ENCODE measurements at places on chromosomes 6 and 20. TPM values are rescaled to one million over a fixed set of nuclear protein-coding genes. Genes with fewer than 3 reads are reported as not detected.

DNA sequence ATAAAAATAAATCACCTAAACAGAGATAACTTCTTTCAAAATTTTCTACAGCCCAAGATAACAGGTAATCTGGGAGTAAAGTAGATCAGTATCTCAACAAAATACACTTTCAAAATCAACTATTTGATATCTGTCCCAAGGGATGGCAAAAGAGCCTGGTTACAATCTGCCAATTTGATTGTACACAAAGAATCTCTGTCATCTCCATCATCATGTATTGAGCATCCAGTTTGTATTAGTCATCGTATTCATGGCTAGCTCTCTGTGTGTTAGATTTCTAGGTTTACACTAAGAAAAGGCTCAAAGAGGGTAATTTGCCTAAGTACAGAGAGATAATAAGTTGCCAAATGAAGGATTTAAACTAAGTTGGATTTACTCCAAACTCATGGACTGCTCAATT, 329.0 kb upstream of the NRSN1 start:
- no peak for DNase-seq

- no peak for DNase-seq
Measured at GRCh38 chr6:106069478-106069877, 16.7 kb upstream of the PRDM1 start.

- DNase-seq = no peak
Measured at GRCh38 chr6:1481286-1481685, 91.9 kb downstream of the FOXF2 start.

- no peak for DNase-seq
Measured at GRCh38 chr6:4180652-4181255, 45.4 kb upstream of the ECI2 start.

DNA sequence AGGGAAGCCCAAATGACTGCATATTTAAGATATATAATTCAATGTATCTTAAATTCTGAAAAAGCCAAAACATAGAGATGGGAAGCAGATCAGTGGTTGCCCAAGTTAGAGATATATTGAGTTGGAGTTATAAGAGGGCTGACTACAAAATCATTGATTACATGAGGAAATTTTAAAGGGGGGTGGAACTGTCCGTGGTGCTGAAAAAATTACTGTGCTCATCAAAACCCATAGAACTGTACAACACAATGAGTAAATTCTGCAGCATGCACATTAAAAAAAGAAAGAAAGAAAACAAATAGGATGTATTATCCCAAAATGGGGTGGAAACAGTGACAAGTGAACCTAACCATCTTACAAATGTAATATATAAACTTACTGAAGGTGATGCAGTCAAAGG, 100.9 kb downstream of the FUT9 start:
- no peak for DNase-seq

- peak; percentile 96 for DNase-seq
Measured at GRCh38 chr6:130018292-130018743, at the start of gene L3MBTL3. Gene L3MBTL3 (plus strand): TSS chr6:130018581. CDS start chr6:130042700, 24,119 bp downstream.

DNA sequence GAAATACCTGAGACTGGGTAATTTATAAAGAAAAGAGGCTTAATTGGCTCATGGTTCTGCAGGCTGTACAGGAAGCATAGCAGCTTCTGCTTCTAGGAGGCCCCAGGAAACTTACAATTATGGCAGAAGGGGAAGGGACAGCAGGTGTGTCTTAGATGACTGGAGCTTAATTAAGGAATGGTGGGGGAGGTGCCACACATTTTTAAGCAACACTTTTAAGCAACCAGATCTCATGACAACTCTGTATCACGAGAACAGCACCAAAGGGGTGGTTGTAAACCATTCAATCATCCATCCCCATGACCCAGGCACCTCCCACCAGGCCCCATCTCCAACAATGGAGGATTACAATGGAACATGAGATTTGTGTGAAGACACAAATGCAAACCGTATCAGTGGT, 26.9 kb downstream of the FIG4 start:
- no peak for DNase-seq

DNA sequence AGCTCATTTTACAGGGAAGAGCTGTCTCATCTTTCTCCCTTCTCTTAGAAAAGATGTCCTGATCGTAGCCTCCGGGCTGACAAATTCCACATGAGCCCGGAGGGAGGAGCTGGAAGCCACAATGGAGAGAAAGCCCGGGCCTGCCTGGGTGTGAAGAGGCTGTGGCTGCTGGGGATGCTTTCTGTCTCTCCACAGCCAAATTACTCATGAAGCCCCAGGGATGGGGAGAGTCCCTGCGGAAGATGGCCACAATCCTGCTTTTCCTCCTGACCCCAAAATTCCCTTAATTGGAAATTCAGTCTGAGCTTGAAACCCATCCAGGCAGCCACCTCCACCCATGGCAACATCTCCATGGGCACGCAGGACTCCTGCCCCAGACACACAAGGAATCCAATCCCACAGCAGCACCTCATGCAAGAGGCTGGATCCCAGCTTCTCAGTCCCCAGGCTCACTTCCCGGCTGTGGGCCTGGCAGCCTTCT, 32.4 kb downstream of the JPH2 start:
- no peak for DNase-seq

DNA sequence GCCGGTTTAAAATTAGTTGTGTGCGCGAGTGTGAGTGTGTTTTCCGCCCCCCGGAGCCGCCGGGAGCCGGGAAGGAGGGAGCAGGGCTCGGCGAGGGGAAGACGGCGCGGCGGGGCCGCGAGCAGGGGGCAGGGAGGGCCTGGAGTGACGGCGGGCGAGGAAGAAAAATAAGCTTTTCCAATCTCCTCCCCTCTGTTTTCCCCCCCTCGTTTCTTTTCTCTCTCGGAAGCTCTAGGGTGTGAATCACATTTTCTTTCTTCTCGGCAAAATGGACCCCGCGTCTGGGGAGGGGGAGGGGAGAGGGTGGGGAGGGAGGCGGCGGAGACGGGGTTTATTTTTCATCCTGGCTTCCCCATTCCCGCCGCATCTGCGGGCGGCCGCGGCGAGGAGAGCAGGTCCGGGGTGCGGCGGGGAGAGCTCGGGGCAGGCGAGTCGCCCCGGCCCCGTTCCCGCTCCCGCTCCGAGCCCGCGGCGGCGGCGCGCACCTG, 881 bp downstream of the BICRAL start:
- DNase-seq = no peak

DNA sequence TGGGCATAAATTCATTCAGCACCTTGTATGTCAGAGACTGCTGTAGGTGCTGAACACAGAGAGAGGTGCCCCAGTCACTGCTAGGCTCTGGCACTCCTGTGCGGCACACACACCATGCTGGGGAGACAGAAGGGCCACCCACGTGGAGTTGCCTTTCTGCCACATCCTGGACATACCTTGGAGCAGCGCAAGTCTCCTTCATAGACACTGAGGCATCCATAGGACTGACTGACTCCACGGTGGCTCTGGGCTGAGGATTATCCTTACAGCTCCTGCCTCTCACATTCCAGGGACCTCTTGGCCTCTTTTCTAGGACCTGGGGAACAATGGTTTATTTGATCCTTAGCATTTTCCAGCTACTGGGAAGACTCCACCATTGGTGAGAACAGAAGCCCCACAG, 26.0 kb upstream of the SLC22A23 start:
- DNase-seq = no peak

GRCh38 chr6:36353411-36353915, 16.8 kb upstream of the BNIP5 start:
- DNase-seq = no peak

DNA sequence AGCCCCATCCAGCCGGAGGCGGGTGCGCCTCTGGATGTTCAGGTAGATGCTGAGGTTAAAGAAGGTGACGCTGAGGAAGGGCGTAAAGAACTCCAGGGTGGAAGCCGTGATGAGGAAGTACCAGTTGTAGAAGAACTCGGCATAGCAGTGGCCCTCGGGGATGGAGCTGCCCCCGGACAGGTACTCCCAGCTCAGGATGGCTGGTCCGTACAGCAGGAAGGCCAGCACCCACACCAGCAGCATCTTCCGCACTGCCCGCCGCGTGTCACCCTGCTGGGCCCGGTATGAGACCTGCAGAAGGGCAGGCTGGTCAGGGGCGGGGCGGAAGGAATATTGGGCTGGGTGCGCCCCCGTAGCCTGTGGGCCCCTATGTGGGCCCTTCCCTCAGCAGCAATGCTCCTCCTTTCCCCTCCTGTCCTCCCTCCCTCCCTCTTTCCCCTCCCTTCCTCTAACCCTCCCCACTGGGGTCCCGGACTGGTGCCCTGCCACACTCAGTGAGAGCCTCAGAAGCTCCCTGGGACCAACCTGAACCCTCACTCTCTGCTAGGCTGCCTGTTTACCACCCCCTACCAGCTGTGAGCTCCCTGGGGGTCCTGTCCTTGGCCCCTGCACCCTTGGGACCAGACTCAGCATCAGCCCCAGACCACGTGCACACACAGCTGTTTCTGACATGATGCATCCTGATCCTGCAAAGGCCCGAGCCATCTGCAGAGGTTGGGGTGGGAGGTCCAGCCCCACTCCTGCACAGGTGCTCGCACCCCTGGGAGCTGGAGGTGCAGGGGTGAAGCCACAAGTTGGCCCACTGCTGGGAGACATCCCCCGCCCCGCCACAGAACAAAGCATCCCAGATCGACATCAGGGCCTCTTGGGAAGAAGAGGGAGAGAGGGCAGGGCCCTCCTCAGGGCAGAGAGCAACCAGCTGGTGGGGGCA, 3.2 kb downstream of the HRH3 start:
- no peak for DNase-seq

- DNase-seq = no peak
Measured at GRCh38 chr6:112983713-112984261, 636.7 kb downstream of the RFPL4B start.

DNA sequence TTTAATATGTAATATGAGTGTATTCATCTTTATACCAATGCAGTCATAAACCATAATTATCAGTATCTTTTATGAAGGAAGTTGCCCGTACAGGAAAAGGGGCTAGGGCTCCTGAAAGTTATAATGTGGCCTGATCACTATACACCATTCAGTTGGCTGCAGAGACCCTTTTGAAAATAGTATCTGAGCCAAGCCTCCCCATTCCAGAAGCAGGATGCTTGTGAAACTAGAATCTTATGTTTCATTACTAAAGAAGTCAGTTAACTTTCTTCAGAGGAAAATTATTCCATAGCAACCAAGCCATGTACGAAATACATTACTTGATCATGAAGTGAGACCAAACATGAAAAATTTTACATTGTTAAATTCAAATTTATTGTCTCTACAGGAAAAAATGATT, 251.5 kb upstream of the TCF21 start:
- no peak for DNase-seq

DNA sequence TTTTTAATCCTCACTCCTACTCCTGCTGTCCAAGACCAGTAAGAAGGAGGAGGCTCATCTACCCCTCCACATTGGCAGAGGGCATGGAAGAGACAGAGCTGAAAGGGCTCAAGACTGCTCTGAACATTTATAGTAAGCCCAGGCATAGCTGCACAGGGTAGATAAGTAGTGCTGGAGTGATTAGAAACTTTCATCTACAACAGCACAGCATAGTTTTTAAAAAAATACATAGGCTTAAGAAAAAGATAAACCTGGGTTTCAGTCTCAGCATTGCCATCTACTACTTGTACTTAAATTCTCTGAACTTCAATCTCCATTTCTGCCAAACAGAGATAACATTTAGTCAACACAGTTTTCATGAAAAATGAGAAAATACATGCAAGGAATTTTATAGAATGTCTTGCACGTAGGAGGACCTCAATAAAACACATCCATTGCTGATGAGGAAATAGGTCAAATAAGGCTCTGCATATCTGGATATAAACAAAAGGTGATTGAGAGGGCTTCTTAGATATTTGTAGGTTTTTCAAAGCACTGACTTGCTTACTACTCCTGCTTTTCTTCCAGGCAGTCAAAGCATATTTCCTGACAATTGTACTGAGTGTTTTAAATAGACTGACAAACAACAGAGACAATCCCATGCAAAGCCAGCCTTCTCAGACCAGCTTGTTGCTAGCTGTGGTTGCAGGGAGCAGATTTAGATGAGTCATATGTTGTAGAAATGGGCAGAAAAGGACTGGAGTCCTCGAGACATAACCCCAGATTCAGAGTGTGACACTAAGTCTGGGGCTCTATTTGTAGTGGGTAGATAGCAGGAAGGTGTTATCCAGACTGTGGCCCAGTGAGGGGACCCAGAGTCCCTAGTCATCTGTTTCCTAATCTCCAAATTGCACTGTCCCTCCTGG, 107.4 kb upstream of the TAB2 start:
- no peak for DNase-seq

GRCh38 chr6:35034411-35035191, 106.5 kb downstream of the TCP11 start:
- no peak for DNase-seq

DNA sequence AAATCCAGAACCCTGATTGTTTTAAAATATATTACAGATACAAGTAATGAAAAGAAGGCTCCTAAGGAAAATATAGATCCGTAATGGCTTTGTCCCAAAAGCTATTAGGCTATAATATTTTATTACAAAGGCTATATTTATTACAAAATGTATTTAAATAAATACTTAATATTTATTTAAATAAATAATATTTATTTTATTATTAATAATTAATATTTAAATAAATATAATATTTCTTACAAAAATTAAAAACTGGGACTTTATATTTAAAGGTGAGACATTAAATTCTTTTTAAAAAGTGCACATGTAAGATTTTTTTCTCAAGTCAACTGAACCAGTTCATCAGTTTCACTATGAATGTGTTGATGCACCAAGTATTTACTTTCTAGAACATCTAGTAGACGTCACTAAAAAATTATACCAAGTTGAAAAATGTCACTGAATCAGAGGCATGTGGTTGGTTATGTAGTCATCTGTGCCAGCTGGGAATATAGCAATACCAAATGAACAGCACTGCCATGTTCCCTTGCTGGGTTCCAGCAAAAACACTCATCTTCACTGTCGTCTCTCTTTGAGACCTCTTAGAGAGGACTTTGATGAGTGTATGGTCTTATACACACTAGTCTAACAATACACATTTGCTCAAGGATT, 278.9 kb downstream of the ESR1 start:
- DNase-seq = no peak

GRCh38 chr6:159760602-159761057, 1.2 kb upstream of the ACAT2 start:
- DNase-seq = no peak

FNDC11 gene
- 0.25 TPM for total RNA-seq

ADGRF5 gene
- not detected for total RNA-seq

NUDT3 gene
- total RNA-seq = 21.6 TPM

HLA-DMB gene
- not detected for total RNA-seq

SIRPA gene
- 25.6 TPM for total RNA-seq

PLG gene
- not detected for total RNA-seq

WFDC10B gene
- not detected for total RNA-seq

C6orf15 gene
- total RNA-seq = not detected

B3GAT2 gene
- 0.02 TPM for total RNA-seq

RIMS4 gene
- total RNA-seq = 1.7 TPM

TPBG gene
- total RNA-seq = 11.9 TPM

BEND6 gene
- total RNA-seq = 10.9 TPM

SLC22A2 gene
- total RNA-seq = not detected

All from chondrocyte (in vitro differentiated cells).